AML-193 (cell line): ENCODE measurements at places on chromosomes 11 and 22.

DNA sequence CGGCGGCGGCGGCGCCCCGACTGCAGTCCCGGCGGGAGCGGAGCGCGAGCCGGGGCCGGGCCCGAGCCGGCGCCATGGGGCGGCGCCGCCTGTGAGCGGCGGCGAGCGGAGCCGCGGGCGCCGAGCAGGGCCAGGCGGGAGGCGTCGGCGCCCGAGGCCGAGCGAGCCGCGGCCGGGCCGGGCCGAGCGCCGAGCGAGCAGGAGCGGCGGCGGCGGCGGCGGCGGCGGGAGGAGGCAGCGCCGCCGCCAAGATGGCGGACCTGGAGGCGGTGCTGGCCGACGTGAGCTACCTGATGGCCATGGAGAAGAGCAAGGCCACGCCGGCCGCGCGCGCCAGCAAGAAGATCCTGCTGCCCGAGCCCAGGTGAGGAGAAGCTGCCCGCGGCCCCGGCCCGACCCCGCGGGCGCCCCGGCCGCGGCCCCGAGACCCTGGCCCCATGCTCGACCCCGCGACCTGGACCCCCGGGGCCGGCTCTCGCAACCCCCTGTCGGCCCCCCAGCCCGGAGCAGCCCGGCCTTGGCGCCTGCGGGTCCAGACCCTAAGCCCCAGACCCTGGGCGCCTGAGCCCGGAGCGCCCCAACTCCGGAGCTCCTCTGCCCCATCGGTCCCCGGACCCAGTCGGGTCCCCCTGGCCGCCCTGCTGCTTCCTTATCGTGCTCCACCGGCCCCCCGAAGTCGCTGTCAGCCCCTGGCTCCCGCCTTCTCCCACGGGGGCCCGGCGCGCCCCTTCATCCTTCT, at the start of gene GRK2:
Gene GRK2 (plus strand): TSS at position 25 of the 739 bp plus-strand sequence. CDS start 227 bp downstream, at position 252.
- peak; percentile 9 for DNase-seq

GRCh38 chr11:42319921-42320320, 860.5 kb upstream of the LRRC4C start:
- no peak for DNase-seq

- DNase-seq = no peak
These were observed 14.5 kb downstream of the SAA1 start for GRCh38 chr11:18280438-18281045.

- DNase-seq = peak; percentile 38
These were observed 8.2 kb downstream of the CBX7 start for GRCh38 chr22:39144101-39144767.

GRCh38 chr22:43473031-43473430, 61.2 kb downstream of the MPPED1 start:
- no peak for DNase-seq

DNA sequence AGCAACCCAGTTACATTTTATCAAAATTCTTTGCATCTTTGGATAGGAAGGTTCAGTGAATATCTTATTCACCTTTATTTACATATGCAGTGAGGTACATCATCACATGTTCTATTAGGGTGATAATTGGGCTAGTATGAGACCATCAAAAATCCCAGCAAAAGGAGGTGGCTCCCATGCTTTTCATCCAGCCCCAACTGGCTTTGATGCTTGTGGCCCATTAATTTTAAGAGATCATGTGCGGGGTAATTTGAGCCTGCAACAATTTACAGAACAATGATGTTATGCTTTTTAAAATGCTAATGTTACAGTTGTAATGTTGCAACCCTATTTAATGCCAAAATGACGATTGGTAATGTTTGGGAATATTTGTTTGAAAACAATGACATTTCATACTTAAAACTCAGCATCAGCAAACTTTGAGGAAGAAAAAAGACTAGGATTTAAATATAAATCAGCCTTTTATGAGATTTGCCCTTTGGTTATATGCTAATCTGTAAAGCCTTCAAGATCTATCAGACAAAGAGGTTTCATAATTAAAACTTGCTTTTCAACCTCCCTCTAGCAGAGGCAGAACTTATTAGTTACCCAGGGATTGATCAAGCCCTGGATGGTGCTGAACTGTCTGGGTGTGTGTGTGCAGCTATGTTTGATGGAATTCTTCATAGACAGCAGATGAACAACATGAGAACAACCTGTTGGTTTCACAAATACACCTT, 183.5 kb upstream of the SORL1-AS1 start:
- no peak for DNase-seq

- no peak for DNase-seq
These were observed 16.8 kb downstream of the ADAMTS15 start for GRCh38 chr11:130465263-130465662.

GRCh38 chr11:84236436-84236835, 950.3 kb upstream of the CCDC90B start:
- DNase-seq = no peak

DNA sequence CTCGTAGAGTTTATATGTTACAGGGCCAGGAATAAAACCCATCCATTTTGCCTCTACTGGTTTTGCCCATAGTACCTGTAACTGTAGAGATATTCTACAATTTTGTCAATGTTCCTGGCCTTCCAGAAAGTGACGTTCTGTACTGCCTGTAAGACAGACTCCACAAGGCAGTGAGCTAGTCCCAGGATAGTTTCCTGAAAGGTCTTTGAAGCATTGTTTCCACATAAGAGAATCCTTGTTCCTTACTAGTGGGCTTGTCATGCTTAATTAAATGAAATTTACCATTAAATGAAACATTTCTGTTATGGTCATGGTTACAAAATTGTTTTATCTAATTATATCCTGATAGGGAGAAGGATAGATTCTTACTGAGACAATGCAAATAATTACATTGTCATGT, 80.4 kb downstream of the HSD17B12 start:
- DNase-seq = no peak

GRCh38 chr11:82505379-82505778, 228.3 kb downstream of the FAM181B start:
- DNase-seq = no peak

GRCh38 chr11:95092549-95093324, 3.1 kb downstream of the ENDOD1 start:
- DNase-seq = peak; percentile 13

DNA sequence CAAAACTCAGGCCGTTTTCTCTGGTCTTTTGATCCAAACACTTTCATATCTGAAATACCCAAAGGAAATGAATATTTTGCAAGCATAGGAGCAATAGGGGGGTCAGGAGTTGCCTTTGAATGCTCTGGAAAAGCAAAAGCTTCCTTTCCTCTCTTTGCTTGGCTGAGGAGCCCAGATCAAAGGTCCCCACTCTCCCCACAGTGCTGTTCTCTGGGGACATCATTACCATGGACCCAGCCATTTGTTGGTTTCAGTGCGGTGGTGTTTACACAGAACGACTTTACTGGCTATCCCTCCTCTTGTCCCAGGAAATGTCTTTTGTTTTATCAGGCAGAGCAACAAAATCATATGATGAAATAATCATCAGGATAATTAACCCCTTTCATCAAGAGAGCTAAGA, 1089.1 kb downstream of the TBC1D22A start:
- no peak for DNase-seq

DNA sequence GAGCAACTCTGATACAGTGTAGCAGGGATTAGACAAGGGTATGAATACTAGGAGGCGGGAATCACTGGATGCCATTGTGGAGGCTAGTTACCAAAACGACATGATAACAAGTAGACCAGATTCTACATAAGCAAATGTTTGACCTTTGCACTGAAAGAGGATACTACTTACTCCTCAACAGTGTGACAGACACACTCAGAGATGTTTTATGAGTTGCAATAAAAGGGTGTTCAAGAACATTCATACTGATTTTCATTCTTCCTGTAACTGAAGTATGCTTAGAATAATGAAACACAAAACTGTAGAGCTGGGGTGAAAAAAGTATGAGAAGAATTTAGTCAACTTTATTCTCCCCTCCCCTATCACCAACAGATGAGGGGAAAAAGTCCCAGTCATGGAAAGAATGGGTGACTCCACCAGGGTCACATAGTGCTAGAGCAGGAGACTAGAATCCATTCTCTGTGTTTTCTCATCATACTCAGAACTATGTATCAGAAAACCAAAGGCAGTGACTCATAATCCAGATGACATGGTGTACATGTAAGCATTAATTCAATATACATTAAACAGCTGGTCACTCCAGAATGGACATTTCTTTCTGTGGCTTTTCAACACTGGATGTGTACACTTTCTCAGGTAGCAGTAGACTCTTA, 32.8 kb downstream of the ARHGAP20 start:
- no peak for DNase-seq

DNA sequence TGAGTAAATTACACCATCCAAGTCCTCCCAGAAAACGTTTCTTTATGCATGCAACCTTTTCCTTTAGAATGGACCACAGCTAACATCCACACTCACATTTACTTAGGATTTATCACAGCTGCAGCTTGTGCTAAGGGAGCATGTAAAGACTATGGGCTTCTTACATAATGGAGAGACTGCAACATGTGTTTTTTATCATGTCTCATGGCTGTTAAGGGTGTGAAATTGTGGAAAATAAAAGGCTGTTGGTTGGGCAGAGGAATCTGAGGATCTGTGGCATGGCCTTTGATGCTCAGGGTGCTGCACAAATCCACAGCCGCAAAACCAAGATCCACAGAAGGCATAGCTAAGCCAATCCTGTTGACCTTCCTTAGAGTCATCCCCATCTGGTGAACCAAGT, 112.0 kb upstream of the MTNR1B start:
- DNase-seq = no peak

GRCh38 chr22:40314041-40314440, 32.3 kb upstream of the ADSL start:
- DNase-seq = peak; percentile 51

DNA sequence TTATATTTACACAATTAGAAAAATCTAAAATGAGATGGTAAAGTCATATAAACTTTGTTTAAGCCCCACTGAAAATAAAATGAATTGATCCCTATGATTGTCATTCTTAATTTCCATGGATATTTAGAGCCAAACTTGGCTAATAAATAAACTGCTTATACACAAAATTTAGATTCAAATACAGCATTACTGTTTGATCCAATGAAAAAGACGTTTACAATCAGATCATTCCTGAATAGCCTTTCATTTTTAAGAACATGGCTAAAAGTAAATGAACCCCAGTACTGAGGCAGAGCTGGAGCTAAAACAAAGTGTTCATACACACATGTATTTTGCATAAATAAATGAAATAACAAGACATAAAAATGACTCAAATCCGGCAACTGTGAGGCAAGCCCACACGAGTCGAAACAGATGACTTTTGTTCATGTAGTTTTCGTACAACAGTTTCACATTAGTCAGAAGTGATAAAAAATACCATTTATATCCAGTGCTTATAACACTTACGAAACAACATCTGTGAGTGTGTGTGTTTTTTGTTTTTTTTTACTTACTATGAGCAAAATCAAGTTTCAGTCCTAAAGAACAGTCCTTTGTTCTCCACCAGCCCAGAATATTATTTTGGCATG, 386.5 kb downstream of the SOX6 start:
- DNase-seq = no peak

GRCh38 chr11:95778699-95779098, 10.9 kb downstream of the FAM76B start:
- DNase-seq = no peak

DNA sequence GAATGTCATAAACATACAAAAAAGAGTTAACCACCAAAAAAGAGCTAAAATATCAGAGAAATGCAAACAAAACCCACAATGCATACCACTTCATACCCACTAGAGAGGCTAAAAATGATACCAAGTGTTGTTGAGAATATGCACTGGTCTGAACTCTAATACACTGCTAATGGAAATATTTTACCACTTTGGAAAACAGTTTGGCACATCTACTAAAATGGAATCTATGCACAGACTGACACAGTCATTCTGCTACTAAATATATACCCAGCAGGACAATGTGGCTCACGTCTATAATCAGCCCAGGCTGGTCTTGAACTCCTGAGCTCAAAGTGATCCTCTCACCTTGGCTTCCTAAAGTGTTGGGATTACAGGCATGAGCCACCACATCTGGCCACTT, 18.0 kb downstream of the MAPK1 start:
- no peak for DNase-seq

DNA sequence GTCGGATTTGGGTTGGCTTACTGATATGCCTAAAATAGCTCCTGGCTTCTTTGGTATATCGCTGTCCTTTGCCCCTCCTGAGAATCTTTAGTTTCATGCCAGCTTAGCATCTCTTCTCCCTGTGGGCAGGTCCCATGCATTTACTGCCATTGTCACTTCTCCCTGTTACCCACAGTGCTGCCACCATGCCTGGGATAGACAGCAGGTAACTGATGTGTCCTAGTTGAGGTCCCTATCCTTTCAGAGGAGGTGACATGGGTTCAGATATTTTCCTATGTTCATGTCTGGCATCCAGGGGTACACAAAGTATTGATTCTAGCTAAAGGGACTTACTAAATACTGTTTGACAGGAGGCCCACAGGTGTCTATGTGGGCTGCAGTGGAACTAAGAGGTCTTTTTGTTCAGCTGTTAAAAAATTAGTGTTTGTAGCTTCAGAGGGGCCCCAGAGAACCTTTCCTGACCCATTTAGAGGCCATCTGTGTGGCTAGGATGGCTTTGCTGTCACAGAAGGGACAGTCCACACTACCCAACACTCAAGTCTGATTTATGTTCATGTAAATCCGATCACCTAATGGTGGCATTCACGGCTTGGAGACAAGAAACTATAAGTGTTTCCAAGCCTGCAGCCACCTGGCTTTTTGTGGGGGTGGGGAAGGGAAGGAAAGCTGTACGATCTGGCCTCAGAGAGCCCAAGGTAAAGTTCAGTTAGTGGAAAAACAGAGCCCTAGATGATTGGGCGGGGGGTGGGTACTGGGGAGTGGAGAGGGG, 8.5 kb downstream of the TIMP3 start:
- DNase-seq = no peak

DNA sequence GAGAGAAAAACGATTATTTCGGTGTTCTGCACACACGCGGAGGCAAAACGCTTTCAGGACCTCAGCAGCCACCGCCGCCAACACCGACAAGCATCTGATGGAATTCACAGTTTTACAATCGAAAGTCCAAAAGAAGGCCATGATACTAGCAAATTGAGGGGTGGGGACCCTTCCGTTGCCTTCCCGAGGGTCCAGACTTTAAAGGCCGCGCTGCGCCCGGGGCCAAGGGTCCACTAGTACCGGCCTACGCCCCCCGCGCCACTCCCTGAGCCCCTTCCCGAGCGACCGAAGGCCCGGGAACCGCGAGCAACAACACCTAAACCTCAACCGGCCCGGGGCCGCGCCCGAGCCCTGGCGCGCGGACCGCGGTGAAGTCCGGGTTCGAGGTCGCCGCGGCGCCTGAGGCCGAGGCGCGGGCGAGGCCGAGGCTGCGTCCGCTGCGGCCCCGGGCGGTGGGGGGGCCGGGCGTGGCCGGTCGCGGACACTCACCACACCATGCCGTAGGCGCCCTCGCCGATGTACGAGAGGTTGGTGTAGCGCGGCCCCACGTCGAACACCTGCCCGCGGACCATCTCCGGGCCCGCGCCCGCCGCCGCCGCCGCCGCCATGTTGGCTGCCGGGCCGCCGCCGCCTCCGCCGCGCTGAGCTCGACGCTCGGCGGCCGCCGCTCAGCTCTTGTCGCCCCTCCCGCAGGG, 465 bp downstream of the MAPK1 start:
- DNase-seq = peak; percentile 14

- no peak for DNase-seq
These were observed 53.2 kb downstream of the ALX4 start for GRCh38 chr11:44256673-44257291.
